NCI-H2081 treated with DMSO at 0.1 percent for 48 hours (cell line): ENCODE measurements at places on chromosomes 6 and 20.

DNA sequence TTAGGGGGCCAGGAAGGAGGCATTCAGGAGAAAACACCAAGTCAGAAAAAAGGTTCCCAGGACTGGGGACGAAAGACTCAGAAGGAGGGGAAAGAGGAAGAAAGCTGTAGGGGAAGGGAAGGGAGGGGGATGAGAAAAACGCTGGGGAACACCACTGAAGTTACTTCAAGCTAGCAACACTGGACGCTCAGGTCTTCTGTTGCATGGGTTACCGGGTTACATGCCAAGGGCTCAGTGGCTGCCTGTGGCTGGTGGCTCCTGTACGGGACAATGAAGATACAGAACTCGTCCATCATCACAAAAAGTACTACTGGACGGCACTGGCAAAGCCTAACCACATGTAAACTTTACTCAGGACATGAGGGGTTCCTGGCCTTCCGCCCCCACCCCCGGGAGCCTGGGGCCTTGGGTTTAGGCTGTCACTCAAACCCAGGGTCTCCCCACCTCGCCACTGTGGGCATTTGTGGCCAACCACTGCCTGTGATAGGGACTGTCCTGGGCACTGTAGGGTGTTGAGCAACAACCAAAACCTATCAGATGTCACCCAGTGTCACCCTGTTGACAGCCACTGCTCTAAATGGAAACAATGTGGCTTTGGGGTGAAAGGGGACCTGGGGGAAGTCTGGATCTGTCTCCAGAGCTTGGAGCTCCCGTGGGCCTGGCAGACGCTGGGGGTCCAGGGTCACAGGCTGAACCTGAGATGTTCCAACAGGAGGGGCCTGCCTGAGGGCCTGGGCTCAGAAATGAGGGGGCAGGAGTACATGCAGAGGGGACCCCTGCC lies 40.3 kb upstream of the CD93 start:
- DNase-seq, result no peak

DNA sequence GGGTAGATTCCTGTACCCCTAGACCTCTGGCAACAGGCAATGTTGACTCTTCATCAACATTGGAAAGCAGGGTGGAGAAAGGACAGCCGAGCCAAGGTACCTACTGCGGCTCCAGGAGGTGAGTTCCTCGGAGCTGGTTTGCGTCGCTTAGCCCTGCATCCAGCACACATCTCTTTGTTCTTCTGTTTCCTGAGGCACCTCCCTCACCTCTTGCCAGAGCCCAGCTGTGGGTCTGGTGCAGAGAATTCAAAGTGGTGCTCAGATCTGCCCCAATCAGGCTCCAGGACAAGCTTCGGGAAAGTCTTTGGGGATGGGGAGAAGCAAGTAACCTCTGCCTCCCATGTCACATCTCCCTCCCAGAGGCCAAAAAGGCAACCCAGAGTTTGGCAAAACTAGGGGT lies 2.2 kb downstream of the KCNG1 start:
- DNase-seq, result no peak

DNA sequence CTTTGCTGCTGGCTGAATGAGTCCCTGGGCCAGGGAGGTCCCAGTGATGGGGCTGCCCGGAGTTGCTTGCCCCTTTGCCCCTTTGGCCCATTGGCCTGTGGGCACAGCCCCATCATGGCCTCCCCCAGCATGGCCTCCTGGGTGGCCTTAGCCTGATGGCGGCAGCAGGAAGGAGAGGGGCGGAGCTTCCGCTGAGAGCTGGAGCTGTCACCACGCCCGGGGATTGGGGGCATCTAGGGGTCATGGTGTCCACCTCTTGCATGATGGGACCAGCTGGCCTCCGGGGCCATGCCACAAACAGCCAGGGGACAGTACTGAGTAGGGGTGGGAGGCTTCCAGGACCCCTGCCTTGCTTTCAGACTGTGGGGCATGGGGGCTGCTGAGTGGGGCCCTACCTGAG lies 31.5 kb upstream of the GATA5 start:
- no peak for DNase-seq

- no peak for DNase-seq
Measured at GRCh38 chr20:58125726-58126125, 102.7 kb downstream of the ANKRD60 start.

DNA sequence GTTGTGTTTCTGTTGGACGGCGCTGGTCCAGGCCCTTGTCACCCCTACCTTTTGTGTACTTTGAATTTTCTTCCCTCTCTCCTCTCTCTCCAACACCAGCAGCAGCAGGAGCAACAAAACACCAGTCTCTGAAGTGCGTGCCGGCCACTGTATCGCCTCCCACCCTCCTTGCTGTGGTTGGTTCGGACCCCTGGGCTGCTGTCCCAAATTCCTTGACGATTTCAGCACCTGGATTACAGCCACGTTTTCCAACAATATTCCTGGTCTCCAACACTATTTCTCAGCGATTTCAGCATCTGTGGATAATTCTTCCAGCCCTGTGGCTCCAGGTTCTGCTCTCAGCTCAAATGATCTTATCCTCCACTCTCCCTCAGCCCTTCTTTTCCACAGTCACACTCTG lies 11.8 kb downstream of the MAS1 start:
- DNase-seq, result no peak

DNA sequence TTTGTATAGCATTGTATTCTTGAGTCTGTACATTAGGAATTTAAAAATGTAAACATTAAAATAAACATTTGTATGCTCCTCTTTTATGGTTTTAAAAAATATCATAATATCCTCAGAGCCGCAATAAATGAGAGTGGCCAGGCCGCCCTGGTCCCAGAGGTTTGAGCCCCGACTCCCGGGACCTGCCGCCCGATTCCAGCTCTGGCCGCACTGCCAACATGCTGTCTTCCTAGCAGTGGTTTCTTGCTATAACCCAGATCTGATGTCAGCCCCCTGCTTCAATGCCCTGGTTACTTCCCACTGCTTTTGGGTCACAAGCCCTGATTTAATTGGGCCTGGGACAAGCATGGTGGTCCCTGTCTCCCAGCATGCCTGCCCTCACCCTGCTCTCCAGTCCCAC lies 5.4 kb upstream of the ARID1B start:
- DNase-seq, result no peak

GRCh38 chr20:23917024-23917725 lies 37.6 kb upstream of the CST5 start:
- no peak for DNase-seq

GRCh38 chr20:9928281-9928737 lies 89.4 kb upstream of the PAK5 start:
- no peak for DNase-seq

GRCh38 chr6:33927616-33928015 lies 123.8 kb upstream of the MLN start:
- DNase-seq, result no peak

GRCh38 chr6:68114463-68115047 lies 520.5 kb upstream of the ADGRB3 start:
- DNase-seq, result no peak

- no peak for DNase-seq
Measured at GRCh38 chr20:10367693-10367942, 66.4 kb downstream of the MKKS start.

DNA sequence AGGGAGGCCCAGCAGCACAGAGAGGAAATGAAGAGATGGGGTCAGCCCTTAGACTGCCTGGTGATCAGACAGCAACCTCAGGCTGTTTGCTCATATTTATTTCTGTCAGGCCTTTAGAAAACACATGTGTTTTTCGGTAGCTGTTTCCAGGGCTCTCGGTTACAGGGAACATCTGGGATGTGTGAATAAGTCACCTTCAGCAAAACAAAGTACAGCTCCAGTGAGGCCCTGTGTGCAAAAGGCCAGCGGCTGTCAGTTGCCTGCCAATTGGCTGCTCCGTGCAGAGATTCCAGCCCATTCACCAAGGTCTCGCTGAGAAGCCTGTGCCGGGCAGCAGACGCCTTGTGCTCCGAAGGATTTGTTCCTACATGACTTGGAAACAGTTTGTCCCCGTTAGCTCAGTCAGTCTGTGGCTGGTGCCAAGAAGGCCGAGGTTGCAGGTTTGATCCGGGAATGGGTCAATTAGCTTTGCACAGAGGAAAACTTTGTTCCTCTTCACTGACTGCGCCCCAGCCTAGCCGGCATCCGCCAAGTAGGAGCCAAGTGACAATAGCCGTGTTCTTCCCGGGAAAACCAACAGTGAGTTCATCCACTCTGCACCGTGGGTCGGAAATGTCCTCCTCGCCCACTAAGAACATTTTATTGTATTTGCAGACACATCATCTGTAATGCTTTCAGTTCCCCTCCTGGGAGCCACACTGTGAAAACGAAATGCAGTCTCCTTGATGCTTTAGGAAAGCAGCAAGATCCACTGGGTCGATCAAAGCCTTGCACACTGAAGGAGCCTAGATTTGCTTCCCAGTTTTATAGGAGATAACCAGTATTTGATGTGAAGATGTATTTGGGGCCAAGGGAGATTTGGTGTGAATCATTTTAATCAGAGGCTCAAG lies 315.4 kb upstream of the CDYL start:
- DNase-seq, result no peak

DNA sequence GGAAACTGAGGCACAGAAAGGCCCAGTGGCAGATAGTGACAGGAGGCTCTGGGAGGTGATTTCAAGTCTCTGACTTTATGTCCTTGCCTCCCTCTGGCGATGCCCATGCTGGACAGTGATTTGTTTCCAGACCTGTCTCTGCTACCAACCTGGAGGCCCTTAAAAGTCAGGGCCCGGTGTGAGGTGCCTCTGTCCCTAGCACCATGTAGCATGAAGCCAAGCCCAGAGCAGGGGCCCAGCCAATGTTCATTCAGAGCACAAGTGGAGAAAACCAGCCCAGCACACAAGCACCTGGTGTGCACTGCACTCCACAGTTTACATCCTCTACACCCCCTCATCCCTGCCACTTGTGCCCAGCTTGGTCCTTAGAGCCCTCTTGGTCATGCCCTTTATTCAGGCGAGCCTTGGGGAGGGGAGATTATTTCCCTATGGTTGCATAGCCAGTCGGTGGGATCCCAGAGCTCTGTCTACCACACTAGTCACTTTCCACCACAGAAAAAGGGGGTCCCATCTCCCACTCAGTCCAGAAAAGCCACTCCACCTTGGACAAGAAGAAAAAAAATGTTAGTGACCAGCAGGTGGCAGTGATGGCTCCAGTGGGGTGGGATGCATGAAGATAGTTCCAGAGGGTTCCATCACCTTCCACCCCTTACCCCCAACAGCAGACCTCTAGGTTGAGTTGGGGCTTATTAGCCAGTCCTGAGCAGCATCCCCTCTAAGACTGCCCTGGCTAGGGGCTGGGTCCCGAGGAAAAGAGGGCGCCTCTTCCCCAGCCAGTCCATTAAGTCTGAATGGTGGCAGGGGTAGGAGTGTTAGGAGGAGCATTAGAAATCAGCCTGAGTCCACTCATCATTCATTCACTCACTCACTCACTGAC lies 30.9 kb downstream of the KIAA1755 start:
- DNase-seq, result no peak
